T-cell (primary cell): ENCODE measurements at places on chromosomes 13 and 19.

GRCh38 chr13:99256709-99257108 is 1.5 kb downstream of the GPR18 start:
- no peak for DNase-seq

- no peak for DNase-seq
Measured at GRCh38 chr19:56076498-56076897, 44.6 kb downstream of the ZNF787 start.

DNA sequence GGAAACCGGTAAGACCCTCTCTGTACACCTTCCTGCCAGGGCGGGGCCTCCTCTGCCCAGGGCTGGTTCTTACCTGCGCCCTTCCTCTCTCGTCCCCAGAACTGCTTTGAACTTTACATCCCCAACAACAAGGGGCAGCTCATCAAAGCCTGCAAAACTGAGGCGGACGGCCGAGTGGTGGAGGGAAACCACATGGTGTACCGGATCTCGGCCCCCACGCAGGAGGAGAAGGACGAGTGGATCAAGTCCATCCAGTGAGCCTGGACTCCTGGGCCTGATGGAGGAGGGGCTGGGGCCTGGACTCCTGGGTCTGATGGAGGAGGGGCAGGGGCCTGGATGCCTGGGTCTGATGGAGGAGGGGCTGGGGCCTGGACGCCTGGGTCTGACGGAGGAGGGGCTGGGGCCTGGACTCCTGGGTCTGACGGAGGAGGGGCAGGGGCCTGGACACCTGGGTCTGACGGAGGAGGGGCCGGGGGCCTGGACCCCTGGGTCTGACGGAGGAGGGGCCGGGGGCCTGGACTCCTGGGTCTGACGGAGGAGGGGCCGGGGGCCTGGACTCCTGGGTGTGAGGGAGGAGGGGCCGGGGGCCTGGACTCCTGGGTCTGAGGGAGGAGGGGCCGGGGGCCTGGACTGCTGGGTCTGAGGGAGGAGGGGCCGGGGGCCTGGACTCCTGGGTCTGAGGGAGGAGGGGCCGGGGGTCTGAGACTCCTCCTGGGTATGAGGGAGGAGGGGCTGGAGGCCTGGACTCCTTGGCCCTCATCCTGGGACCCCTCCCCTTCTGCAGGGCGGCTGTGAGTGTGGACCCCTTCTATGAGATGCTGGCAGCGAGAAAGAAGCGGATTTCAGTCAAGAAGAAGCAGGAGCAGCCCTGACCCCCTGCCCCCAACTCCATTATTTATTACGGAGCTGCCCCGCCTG is 9.4 kb downstream of the CYTH2 start:
- DNase-seq: no peak

GRCh38 chr13:75415171-75415570 is 66.8 kb downstream of the TBC1D4 start:
- no peak for DNase-seq

- no peak for DNase-seq
Measured at GRCh38 chr19:41624937-41625336, 1.9 kb downstream of the CEACAM4 start.

- DNase-seq: no peak
Measured at GRCh38 chr13:68030152-68030809, 800.1 kb upstream of the PCDH9 start.

GRCh38 chr19:41808663-41809566 is 12.5 kb downstream of the CEACAM3 start:
- no peak for DNase-seq

GRCh38 chr13:34886987-34887386 is 55.1 kb upstream of the NBEA start:
- DNase-seq: no peak

GRCh38 chr13:113089693-113090414 is 15.7 kb upstream of the F7 start:
- no peak for DNase-seq

DNA sequence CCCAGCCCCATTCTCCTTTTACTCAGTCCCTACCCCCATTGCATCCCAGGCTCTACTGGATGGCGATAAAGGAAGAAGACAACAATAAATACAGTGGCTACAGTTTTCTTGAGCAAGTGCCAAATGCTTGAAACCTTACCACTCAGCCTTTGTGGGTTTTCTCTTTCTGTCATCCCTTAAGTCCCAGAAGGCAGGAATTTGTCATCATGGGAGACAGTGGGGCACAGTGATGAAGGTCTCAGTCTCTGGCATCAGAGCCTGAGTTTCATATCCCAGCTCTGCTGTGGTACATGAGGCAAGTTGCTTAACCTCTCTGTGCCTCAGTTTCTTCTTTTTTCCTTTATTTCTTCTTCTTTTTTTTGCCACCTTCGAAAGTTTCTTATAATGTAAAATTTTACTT is 5.1 kb upstream of the COMP start:
- no peak for DNase-seq

DNA sequence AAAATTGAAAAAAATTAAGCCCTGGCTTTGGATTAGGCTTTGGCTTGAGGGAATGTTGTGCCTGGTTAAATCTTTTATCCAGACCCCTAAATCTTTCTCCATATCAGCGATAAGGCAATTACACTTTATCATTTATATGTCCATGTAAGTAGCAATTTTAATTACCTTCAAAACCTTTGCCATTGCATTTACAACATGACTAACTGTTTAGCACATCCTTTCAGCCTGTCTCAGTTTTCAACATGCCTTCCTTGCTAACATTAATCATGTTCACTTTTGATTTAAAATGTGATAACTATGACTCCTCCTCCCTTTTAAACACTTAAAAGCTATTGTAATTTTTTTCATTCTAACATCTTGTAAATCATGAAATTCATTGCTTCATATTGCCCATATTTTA is 583.7 kb downstream of the SLITRK1 start:
- no peak for DNase-seq

DNA sequence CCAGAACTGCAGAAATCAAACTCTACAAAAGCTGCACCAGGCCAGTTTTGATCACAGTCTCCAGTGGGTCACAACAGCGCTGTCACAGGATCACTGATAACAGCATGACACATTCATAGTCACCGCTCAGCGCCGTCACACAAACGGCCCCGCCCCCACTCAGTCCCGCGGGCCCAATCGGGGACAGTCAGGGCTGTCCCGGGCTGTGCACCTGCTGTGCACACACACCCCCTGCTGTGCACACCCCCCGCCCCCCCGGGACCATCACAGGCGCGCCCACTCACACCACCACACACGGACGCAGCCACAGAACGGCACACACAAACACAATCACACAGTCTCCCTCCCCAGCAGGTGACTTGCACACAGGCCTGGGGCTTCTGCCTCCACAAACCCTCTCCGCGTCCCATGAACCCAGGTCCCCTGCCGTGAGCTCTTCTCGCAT is 435 bp upstream of the ZNF382 start:
- DNase-seq: peak; percentile 85

DNA sequence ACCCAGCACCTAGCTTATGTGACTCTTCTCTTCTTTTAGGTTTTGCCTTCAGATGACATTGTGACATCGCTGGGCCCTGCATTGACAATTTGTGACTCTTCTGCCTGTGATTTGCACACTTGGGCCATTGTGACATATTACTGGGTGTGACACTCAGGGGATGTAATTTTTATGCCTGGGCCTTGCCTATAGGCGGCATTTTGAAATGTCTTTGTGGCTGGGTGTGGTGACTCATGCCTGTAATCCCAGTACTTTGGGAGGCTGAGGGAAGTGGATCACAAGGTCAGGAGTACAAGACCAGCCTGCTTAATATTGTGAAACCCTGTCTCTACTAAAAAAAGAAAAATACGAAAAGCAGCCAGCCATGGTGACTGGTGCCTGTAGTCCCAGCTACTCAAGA is 28.4 kb upstream of the ZNF681 start:
- no peak for DNase-seq

- no peak for DNase-seq
Measured at GRCh38 chr13:76512721-76513145, 373.5 kb downstream of the KCTD12 start.

GRCh38 chr13:67854990-67855389 is 624.9 kb upstream of the PCDH9 start:
- no peak for DNase-seq

GRCh38 chr13:50942630-50943311 is 33.2 kb downstream of the RNASEH2B start:
- DNase-seq: no peak

DNA sequence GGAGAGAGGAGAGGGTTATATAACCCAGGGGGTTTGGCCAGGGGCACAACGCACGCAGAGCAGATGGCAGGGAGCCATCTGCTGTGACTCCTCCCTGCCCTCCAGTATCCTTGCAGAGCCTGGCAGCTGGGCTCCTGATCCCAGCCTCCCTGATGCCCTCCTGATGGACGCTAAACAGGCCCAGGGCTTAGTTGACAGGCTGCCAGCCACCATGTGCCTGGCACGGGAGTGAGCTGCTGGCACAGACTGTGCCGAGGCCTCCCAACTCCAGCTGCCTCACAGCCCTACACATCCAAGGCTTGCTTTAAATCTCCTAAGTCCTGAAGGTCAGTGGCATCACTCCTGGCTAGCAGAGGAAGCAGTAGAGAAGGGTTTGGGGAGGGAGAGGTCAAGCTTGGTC is 16.7 kb downstream of the SYDE1 start:
- no peak for DNase-seq

DNA sequence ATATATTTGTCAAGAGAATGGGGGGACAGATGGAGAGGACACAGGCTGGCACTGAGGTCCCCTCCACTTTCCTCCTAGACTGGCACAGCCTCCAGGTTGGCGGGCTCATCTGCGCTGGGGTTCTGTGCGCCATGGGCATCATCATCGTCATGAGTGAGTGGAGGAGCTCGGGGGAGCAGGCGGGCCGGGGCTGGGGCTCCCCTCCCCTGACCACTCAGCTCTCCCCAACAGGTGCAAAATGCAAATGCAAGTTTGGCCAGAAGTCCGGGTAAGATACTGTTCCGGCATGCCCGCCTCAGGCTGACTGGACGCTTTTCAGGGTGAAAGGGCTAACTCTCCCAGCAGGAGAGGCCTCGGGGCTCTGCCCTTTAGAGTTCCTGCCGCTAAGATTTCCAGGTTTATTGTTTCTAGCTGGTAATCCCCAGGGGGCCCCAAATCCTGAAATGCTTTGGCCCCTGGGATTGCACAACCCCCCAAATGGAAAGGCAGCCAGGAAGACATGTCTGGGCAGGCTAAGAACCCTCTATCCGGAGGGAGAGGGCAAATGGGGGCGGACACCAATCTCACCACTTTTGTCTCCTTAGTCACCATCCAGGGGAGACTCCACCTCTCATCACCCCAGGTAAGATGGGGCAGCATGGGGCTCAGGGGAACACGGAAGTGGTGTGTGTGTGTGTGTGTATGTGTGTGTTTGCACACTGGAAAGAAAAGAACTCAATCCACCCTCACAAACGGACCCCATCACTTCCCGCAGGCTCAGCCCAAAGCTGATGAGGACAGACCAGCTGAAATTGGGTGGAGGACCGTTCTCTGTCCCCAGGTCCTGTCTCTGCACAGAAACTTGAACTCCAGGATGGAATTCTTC is 7.3 kb downstream of the FXYD3 start:
- DNase-seq: no peak

- DNase-seq: no peak
Measured at GRCh38 chr13:45200701-45201232, at the start of gene KCTD4. Gene KCTD4, minus strand, starts transcription at chr13:45201045. Its CDS starts 6,478 bp downstream, at chr13:45194567.

- DNase-seq: no peak
Measured at GRCh38 chr19:23783636-23784035, 24.9 kb upstream of the ZNF681 start.

GRCh38 chr13:103066781-103067345 is 646 bp upstream of the SLC10A2 start:
- no peak for DNase-seq

- no peak for DNase-seq
Measured at GRCh38 chr19:55391702-55392615, 6.2 kb downstream of the RPL28 start.

DNA sequence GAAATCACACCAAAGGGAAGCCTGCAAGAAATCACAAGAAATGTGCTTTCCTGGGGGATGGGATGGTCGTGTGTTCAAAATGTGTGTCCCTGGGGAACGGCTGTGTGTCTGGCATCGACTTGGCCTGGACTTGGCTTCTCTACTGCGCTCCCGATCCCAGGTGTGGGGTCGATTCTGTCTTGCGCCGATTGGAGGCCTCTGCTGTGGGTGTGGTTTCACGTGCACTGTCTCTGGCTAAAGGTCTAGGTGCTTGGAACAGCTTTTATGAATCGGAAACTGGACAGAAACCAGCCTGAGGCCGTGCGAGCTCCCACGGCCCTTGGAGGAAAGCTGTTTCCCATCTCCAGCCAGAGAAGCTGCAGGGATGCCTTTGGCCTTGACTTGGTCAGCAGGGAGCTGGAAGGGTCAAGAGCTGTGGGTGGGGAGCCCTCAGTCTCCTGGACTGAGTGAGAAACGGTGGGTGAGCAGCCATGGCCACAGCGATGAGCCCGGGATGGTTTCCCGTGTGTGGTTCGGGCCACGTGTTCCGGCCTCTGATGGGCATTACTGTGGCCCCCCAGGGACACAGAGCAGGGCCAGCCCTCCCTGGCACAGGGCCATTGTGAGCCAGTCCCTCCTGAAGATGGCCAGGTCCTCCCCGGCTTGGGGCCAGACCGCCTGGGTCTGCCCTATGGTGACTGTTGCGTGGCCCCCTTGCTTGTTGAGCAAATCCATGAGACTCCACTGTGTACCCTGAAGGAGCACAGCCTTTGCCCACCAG is 29.7 kb downstream of the MCF2L start:
- no peak for DNase-seq

DNA sequence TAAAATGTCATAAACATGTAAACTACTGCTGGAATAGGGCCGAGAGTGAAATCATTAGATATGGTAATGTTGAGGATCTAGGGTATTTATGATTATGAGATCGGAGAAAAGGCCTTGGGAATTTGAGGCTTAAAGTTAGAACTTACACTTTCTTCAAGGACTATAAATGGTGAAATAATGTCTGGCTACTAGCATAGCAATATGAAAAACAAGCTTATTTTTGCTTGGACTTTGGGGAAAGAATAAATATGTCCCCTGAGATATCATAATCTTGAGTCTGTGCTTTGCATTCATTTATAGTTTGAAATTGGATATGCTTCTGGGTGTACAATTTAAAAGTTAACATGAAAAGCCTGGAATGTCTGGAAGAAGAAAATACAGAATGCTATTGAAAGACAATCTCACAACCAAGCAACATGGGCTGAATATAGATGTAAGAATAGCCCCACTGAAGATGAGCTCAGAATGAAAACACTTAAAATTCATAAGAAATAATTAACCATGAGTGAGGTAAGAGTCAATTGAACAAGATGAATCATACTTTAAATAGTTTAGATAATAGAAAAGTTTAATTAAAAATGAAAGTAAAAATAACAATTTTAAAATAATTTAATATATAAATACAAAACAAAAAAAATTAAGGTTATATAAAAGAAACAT is 1555.4 kb upstream of the MIR17HG start:
- no peak for DNase-seq

- DNase-seq: peak; percentile 87
Measured at GRCh38 chr13:114148521-114148855, 16.1 kb upstream of the RASA3 start.

DNA sequence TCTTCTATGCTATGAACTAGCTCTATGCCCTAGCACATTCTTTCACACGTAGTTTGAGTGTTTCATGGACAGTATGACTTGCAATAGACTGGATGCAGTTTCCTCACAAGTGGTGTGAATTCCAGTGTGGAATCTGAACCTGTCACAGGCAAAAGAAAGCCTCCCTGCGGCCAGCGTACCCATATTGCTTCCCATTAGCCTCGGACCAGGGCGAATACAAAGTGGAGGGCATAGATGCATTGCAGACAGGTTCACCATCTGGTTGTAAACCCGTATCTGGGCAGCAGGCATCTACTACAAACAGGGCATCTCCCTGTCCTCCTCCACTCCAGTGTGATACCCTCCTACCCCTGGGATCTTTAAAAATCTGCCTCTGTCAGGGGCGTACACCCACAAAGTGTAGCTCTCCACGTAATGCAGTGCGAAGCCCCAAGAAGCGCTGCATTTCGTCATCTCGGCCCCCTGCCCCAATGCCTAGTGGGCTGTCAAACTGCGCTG is 1.4 kb upstream of the CIC start:
- no peak for DNase-seq
